Hepatocyte (in vitro differentiated cells): ENCODE measurements at places on chromosomes 13 and 19. TPM values are rescaled to one million over a fixed set of nuclear protein-coding genes. Genes with fewer than 3 reads are reported as not detected.

The CDX2 gene
- 52.4 and 60.6 TPM in 2 replicates for polyA plus RNA-seq

DNA sequence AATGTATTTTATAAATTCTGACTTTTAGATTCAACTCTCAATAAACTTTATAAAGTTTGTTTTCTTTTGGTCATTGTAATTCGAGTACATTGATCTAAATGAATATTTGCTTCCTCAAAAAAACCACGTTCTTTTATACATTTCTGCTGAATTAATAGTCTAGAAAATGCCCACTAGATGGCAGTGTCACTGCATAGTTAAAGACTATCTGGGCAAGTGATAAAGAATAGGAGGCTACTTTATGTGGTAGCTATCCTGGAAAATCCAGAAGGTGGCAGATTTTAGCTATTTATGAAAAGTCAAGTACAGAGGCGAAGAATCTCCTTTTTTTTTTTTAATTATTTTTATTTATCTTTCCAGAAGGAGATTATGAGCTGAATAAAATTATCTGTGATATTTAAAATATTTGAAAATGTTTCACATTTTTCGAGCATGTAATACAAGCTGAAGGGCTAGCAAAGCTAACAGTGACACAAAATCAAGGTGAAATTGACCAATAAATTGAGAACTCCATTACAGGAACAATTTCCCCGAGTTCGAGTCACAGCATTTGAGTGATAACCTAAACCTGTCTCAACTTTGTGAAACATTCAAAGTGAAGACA is 221.8 kb downstream of the OLFM4 start:
- H3K4me3 ChIP-seq, result no peak overlapping the region
- no peaks in the 10 kb centered on the region for H3K4me1 ChIP-seq
- H3K36me3 ChIP-seq, result no peaks in the 10 kb centered on the region

The PEAK3 gene
- polyA plus RNA-seq, result 0.15 and 0.57 TPM in 2 replicates

The SIPA1L3 gene
- 13.7 and 15.6 TPM in 2 replicates for polyA plus RNA-seq

DNA sequence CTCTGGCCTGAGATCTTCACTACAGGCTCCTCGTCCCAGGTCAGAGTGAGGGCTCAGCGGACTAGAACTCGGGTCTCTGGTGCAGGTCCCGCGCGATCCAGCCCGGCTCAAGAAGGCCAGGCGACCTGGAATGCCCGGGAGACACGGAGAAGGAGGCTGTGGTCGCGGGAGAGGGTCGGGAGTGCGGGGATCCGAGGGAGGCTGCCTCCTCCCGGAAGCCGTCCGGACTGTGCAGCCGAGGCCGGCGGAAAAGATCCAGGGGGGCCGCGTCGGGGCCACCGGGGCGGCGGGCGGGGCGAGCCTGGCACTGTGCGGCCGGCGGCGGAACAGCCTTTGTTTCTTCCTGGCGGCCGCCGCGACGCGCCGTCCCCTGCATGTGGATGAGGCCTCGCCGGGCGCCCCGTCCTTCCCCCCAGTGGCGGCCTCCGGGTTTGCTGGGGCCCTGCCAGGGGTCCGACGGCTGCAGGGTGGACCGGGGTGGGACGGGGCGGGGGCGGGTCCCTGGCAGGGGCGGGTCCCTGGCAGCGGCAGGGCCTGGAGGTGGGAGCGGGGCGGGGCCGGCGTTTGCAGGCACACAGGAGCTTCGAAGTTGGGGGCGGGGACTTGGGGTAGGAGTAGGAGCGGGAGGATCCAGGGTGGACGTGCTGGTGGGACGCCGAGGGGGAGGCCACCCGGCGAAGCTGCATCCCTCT is 1.0 kb upstream of the SLC7A10 start:
- H3K4me1 ChIP-seq, result peaks cover 9% of the 10 kb centered on the region
- no peaks in the 10 kb centered on the region for H3K36me3 ChIP-seq
- DNase-seq, result peak; percentile 83

The ONECUT3 gene
- polyA plus RNA-seq, result 0.06 and 0.09 TPM in 2 replicates

DNA sequence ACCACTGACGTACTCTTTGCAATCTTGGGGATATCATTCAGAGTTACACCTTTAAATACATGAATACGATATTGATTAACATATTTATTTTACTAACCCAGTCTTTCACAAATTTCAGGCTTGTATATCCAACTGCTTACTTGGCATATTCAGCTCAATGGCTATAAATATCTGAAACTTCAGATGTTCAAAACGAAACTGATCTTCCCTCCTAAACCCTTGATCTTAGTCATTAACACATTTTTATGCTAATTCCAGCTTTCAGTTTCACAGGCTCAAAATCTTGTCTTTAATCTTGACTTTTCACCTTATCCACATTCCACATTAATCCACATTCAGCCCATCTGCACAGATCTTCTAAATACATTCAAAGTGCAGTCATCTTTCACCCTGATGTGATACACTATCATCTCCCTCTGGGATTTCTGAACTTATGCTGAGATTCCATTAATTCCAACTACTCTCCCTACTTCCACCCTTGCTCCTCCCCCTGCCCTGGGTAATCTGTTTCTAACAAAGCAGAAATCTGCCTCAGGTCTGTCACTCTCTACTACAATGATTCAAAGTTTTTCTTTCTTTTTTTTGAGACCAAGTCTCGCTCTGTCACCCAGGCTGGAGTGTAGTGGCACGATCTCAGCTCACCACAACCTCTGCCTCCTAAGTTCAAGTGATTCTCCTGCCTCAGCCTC is 387.2 kb downstream of the GPC5 start:
- DNase-seq, result no peak
- H3K4me1 ChIP-seq, result no peaks in the 10 kb centered on the region
- no peaks in the 10 kb centered on the region for H3K27me3 ChIP-seq
- no peak overlapping the region for H3K27ac ChIP-seq
- no peaks in the 10 kb centered on the region for H3K36me3 ChIP-seq
